ENCODE measurements at places on chromosomes 13 and 19.

DNA sequence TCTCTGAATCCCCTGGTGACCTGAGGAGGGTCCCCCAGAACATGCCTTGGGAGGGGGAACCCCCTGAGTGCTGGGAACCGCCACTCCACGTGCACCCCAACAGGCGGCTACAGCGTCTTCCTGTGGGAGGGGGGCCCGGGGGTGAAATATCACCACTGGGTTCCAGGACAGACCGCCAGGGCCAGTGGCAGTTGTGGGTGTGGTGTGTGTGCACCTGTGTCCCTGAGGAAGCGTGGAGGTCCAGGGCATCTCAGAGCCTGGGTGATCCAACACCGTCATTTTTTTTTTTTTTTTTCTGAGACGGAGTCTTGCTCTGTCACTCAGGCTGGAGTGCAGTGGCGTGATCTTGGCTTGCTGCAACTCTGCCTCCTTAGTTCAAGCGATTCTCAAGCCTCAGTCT is 4.2 kb downstream of the ADGRE5 start:
- DNase-seq: no peak

DNA sequence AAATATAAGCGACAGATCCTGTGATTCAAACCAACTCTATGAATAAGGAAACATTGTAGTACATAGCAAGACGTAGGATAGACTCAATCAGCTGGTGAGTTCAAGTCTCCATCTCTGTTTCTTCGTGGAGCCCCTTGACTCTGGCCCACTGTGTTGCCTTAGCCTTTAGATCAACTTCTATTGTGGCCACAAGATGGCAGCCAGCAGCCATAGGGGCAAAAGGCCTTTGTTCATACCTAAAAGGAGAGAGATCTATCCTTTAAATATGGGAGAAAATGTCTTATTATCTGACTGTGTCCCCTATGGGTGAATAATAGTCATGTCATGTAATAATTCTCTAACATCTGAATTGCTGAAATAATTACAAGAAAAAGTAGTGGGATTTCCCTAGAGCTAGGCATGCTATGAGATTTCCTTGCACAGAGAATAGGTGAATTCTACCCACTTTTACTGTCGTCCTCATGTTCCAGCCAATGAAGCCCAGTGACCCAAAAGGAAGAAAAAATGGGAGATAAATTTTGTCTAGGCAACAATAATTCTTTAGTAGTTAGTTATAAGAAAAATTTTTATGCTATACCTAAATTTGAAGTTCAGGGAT is 129.4 kb downstream of the PCDH20 start:
- DNase-seq: no peak

DNA sequence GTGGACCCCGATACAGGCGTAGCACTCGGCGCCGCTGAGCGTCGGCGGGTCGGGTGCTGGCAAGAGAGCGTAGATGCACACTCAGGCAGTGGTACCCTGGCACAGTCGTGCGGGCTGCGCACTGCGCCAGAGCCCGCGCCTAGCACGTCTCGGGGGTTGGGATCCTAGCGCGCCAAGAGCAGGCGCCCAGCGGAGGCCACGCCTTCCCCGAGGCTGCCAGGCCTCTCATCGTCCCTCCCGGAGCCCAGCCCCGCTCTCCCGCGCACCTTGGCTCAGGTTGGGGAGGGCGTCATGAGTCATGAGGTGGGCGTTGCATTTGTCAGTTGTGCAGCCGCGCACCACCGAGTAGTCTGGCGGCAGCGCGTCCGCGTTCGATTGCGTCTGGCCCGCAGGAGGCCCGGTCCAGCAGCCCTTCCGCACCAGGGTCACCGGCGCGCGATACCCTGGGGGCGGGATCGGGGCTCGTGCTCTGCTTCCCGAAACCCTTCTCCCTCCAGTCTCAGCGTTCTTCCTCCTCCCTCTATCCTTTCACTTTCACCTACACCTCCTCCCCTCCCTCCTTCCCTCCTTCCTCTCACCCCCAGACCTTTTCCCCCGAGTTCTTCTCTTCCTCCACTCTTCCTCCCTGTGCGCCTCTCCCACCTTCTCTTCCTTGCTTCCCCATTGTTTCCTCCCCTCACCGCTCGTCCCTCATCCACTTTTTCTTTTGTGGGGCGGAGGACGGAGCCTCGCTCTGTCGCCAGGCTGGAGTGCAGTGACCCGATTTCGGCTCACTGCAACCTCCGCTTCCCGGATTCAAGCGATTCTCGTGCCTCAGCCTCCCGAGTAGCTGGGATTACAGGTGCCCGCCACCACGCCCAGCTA is 3.5 kb downstream of the LYPD5 start:
- no peak for DNase-seq

DNA sequence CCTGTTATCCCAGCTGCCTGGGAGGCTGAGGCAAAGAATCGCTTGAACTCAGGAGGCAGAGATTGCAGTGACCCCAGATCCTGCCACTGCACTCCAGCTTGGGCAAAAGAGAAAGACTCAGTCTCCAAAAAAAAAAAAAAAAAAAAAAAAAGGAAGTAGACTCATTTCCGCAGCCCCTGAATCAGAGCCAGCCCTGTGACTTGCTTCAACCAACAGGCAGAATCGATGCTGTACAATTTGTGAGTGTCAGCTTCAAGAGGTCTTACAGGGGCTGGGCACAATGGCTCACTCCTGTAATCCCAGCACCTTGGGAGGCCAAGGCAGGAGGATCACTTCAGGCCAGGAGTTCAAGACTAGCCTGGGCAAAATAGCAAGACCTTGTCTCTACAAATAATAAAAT is 12.8 kb downstream of the ANKRD27 start:
- peak; percentile 60 for DNase-seq

DNA sequence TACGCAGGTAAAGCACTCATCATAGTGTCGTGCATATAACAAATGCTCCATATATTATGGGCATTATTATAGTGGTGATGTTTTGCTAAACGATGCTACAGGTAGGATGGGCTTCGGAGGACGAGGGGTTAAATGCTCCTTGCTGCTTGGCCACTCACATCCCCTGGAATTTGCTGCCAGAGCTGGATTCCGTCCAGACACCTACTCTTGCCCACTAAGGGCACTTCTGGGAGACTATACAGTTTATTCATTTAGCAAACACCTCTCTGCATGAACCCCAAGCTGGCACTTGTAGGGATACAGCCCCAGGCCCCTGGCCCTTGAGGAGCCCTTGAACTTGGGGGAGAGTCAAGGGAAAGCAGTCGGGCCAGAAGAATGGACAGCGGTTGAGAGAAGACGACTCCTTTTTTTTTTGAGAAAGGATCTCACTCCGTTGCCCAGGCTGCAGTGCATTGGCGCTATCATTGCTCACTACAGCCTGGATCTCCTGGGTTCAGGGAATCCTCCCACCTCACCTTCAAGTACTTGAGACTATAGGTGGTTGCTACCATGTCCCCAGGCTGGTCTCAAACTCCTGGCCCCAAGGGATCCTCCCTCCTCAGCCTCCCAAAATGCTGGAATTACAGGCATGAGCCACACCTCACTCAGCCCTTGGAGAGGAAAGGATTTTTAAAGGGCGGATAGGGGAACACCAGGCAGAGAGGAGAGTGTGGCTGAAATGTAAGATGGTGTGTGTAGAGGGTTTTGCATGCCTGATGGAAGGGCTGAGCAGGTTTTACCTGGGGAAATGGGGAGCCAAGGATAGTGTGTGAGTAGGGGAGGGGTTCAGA is 1.1 kb upstream of the MRPL34 start:
- no peak for DNase-seq

DNA sequence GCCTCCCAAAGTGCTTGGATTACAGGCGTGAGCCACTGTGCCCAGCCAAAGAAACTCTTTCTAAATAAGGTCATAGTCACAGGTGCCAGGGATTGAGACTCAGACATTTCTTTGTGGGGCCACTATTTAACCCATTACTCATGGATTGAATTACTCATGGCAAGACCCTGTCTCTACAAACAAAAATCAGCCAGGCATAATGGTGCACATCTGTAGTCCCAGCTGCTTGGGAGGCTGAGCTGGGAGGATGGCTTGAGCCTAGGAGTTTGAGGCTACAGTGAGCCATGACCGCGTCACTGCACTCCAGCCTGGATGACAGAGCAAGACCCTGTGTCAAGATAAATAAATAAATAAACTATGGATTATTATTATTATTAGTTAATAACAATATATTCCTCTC is 3.6 kb upstream of the KLF2 start:
- DNase-seq: no peak

GRCh38 chr19:3844596-3844995 is 24.2 kb downstream of the ZFR2 start:
- no peak for DNase-seq

GRCh38 chr13:39811696-39812095 is 156.2 kb downstream of the COG6 start:
- DNase-seq: no peak
